T-cell (primary cell): ENCODE measurements at places on chromosomes 3 and 15.

DNA sequence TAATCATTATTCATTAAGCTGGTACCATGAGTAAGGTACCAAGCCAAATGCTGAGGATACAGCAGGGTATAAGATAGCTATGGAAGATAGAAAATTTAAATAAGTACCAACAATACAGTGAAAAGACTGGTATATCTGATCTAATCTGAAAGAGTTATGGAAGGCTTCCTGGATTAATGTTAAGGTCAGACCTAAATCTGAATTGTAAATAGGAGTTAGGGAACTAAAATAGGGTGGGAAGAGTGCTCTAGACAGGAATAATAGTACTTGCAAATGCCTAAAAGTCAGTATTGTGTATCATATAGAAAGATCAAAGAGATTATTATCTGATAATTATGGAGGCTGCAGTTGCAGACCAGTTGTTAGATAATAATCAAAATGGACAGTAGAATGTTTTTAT is 2.6 kb upstream of the ACKR4 start:
- DNase-seq, result no peak

DNA sequence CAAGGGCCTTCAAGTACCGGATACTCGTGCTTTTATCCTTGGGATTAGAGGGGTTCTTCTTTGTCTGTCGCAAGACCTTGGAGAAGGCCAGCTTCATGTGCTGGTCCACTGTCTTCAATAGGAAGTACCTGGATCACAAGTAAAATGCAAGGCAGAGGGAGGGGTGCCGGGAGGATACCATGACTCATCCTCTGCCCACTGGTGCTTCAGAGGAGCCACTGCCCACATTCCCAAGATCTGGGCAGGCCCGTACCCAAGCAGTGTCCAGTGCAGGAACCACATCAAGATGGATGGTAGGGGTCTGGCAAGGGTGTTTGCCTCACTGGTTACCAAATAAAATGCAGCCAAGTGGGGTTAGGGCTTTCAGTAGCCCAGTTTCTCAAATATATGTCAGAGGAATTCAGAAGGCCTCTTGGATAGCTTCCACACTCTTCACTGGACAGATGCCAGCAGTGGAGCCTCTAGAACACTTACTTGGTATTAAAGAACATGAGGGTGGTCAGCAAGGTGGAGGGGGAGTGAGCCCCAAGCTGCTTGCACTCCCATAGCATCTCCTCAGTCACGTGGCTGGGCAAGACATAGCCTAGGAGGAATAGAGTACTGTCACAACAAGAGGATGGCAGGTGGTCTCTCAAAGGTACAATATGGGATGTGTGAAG is 3.6 kb upstream of the IMPDH2 start:
- no peak for DNase-seq

- DNase-seq, result peak; percentile 8
These were observed 14.2 kb downstream of the DZIP3 start for GRCh38 chr3:108603691-108604090.

GRCh38 chr3:172461530-172462138 is 13.4 kb upstream of the GHSR start:
- DNase-seq, result no peak

DNA sequence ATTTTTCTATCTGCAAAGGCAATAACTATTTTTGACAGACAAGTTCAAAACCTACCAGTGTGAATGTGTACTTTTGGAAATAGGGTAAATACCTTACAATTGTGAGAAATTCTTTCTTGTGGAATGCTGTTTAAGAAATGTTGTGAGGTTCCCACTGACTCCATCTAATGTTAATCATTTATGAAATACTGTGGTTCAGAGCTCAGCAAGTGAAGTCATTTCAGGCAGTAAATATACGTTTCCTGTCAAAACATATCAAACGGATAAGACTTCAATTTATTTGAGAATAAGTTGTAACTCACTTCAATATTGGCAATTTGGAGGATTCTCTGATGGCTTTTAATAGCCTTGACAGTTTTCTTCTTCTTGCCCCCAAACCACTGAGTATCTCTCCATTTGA is 16.4 kb downstream of the TAFA4 start:
- no peak for DNase-seq

- DNase-seq, result no peak
These were observed 158.2 kb downstream of the P3H2 start for GRCh38 chr3:189962466-189962865.

GRCh38 chr3:51295625-51296024 is 89.5 kb upstream of the MANF start:
- no peak for DNase-seq

DNA sequence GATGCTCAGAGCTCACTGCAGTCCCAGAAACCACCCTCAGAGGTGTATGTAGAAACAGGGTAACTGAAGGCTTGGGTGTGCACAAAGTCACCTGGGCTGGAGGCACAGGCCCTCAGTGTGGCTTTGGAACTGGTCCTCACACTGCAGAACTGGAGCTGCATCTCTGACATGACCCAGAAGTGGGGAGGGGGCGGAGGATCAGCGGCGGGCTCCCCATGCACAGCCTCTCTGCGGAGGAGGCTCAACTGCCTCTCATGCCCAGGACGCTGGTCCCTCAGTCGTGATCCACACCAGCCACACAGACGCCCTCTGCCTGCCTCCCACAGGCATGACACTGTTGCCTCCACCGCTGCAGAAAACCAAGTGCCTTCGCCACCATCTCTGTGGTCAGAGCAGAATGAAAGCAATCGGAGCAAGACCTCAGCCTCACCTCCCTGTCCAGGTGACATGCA is 73.7 kb downstream of the TM2D3 start:
- DNase-seq, result no peak

- DNase-seq, result no peak
These were observed 102.1 kb downstream of the ATP8B4 start for GRCh38 chr15:50016951-50017350.

- no peak for DNase-seq
These were observed 706.2 kb upstream of the CBLB start for GRCh38 chr3:106575029-106575428.
